ENCODE measurements at places on chromosomes 5 and 9. TPM values are rescaled to one million over a fixed set of nuclear protein-coding genes. Genes with fewer than 3 reads are reported as not detected.
A peak's percentile ranks its signal among the peaks of the same experiment; 100 is the strongest.

DNA sequence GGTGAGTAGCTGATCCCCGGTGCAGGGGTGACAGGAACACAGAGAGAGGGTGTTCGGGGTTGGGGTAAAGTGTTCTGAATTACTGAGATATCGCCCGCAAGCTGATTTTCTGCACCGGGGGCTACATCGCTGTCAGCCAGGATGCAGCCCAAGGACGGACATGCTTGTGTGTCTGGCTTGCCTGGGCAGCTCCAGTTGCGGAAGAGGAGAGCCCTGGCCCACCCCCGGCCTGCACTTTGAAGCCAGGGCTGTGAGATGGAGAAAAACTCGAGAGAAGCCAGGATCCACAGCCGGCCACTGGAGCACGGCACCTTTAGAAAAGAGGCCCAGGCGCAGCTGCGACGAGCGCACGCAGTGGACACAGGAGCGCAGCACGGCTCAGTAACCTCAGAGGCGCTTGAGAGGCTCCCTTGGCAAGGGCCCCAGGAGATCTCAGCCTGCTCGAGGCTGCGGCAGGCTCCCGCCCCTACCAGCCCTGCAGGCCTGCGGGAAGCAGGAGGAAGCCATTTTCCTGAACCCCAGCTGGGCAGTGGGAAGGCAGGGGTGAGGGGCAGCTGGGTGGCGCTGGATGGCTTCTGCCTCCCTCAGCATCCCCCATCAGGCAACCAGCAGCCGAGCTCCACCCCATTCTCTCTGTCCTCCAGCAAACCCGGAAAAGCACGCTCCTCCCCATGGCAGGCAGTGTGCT, 59.2 kb downstream of the C9orf50 start:
- DNase-seq, result no peak

DNA sequence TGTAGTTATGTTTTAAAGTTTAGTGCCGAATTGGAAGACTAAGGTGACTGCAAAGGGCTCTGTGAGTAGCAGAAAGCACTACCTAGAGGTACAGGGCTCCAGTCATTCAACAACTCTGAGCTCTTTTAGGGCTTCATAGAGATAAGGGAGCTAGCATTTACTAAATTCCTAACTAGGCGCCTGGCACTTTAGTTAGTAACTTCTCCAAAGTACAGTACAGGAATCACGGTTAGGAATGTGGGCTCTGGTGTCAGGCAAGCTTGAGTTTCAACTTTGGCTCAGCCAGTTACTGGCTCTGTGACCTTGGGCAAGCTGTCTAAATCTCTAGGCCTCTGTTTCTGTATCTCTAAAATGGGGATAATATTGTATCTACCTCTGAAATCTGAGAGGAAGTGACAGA, 115.3 kb downstream of the SLIT3 start:
- no peak for DNase-seq

DMGDH gene
- total RNA-seq, result 1.3 TPM

DNA sequence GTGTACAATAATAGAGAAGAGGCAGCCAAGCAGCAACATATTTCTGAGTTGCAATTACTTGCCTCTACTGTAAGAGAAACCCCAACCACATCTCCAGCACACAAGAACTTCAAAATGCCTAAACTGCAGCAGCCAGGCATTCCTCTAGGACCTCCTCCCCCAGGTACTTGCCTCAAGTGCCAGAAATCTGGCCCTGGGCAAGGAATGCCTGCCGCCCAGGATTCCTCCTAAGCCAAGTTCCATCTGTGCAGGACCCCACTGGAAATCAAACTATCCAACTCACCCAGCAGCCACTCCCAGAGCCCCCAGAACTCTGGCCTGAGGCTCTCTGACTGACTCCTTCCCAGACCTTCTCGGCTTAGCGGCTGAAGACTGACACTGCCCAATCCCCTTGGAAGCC, 336.8 kb upstream of the RGMB start:
- no peak for DNase-seq

DNA sequence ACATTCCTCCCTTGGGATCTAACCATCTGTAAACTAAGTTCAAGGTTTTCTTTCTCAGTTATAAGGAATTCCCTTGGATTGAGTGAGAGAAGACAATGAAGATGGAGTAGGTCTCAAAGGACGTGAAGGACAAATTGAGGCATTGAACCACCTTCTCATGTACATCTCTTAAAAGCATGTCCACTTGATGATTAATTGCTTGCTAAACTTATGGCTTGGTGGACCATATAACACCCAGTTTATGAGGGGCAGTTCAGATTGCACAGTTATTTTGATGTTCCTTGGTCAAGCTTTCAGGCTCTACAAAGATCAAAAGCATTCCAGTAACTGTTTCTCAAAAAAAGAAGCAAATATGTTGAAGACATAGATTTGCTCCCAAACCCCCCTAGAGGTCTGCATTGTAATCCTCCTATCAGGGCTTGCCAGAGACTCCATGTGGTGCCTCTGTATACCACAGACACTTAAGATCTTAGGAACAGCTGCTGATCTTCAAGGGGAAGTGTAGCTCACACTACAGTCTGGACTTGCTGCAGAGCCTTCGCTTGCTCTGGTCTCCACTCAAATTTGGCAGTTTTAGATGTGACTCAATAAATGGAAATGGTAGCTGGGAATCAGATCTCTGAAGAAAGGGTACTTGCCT, 56.9 kb upstream of the ALDH1A1 start:
- DNase-seq, result no peak

- DNase-seq, result no peak
Measured at GRCh38 chr5:53934151-53934820, 373.8 kb downstream of the NDUFS4 start.

SPINK6 gene
- total RNA-seq, result not detected

- peak; percentile 24 for DNase-seq
Measured at GRCh38 chr5:95283761-95284571, 928 bp downstream of the MCTP1 start.

PCDHGA12 gene
- total RNA-seq, result not detected

EPB41L4A gene
- 1.5 TPM for total RNA-seq

DNA sequence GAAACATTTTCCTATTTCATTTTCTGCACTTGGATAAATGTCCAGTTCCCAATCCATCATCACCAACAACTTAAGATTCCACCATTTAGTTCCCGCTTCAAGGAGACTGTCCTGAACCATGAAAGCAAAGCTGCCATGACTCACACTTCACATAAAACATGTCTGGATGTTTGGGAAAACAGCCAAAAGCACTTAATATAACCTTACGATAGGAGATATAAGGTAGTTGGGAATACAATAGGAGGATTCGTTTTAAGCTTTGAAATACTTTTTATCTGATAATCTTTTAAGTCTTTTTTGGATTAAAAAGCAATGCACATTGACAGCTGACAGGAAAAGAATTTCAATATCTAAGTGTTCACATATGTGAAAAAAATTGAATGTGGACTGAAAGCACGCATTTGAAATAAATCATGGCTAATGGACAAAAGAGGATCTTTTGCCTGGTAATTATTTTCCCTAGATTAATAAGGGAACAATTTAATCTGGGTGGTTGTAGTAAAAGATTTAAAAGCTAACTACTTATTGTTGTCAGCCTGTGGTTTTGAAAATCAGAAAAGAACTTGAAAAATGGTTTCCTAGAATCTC, 17.3 kb upstream of the TGFBI start:
- DNase-seq, result no peak

DNA sequence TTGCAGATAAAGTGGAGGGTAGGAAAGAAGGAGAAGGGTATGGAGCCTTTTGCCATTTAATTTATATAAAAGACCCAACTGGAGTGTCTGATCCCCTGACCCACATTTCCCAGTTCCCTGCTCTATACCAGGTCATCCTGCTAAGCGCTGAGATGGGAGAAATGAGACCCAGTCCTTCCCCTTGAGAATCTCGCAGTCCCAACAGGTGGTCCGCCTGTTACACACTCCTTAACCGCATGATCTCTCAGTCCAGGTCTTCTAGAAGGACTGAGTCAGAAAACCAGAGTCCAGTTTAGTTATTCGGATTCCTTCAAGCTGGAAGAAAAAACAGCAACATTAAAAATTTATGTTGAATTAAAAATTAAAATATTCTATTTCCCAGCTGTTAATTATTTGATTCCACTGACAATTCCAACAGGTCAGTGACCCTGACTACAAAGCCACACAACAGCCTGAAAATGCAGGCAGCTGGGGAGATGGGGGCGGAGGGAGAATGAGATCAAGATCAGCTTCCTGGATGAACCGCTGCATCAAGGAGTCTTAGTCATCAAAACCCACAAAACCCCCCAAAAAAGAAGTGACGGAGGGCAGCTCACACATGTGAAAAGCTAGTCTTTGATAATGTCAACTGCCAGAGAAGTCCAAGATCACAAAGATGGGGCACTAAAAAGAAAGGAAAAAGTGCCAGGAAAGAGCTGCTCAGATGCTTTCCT, 44.0 kb downstream of the GGTA1 start:
- DNase-seq, result peak; percentile 49

PCA3 gene
- not detected for total RNA-seq

GRCh38 chr5:151619812-151620460, 28.8 kb upstream of the FAT2 start:
- DNase-seq, result no peak

DNA sequence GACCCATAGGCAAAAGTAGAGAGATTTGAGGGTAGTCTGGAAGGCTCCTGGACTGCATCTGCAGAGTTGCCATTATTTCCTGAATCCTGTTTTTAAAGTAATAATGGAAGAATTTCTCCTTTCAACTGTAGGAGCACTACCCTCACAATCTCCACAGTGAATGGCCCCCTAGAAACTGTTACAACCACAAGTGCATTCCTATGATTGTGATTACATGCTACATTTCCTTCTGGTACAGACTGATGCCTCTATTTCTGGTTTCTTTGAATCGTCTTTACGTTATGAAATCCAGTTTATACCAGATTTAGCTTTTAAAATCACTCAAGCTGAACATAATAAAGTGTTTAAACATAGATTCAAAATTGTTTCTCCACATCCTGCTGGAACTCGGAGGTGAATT, 49.4 kb downstream of the FRMPD1 start:
- DNase-seq, result no peak

PCDHB1 gene
- total RNA-seq, result not detected

TDRD7 gene
- total RNA-seq, result 12.3 TPM

DNA sequence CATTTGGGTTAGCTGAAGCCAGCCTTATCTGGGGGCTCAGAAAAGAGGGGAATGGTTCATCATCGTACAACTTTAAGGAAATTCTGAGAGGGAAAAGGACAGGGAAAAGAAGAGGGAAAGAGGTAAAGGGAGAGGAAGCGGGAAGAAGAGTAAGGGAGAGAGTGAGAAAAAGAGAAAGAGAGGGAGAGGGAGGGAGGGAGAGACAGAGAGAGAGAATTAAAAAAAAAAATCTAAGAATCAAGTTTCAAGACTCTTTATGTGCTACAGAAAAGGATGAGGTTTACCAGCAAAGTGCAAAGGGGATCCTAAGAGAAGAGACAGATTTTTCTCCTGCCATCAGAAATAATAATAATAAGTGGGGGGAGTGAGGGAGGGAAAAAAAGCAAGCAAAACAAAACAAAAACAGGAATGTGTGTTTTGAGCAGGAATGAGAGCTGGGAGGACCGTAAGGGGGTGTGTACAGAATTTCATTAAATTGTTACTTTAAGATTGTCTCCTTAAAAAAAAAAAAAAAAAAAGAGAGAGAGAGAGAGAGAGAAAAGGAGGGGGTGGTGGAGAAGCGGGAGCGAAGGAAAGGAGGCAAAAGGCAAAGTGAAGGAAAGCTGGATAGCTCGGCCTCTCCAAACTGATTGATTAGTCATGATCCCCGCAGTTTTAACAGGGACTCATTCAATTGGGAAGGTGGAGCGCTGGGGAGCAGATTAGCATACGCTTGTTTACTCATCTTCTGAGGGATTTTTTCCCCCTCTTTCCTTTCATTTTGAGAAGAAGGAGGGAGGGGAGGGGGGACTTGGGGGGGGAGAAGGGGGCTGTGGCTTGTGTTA, 438 bp upstream of the PAPPA start:
- DNase-seq, result no peak

- DNase-seq, result no peak
Measured at GRCh38 chr5:2758632-2759031, 7.2 kb upstream of the IRX2 start.

DNA sequence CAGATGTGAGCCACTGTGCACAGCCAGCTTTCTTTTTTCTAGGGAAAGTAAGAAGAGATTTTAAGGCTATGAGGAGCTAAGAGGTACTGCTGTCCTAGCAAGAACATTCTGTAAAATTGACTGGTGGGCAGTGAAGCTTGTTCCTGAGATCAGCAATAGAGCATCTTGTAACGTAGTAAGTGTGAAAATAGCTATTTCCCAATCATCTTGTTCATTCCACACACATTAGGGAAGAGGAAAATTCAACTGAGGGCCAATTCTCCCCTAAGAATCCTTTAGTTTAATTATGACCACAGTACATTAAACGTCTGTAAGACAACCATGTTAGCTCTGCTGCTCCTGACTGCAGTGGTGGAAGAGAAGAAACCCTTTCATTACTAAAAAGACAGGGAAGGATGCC, 246.2 kb downstream of the EFNA5 start:
- no peak for DNase-seq

- DNase-seq, result no peak
Measured at GRCh38 chr9:99828054-99828416, 6.3 kb downstream of the NR4A3 start.

PHF24 gene
- total RNA-seq, result not detected
